Colonic mucosa (tissue), 4 donors: ENCODE measurements at places on chromosomes 11 and 22. TPM values are rescaled to one million over a fixed set of nuclear protein-coding genes. Genes with fewer than 3 reads are reported as not detected.

DNA sequence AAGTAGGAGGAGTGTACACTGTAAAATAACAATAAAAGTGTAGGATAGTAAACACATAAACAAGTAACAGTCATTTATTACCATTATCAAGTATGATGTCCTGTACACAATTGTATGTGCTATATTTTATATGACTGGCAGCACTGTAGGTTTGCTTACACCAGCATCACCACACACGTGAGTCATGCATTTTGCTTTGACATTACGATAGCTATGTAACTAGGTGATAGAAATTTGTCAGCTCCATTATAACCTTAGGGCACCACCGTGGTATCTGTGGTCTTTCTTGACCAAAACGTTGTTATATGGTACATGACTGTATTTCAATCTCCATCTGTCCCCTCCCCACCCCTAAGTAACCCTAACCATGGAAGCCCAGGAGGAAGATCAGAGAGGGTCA, 1.1 kb downstream of the DNAL4 start:
- H3K4me3 ChIP-seq, result peak overlapping the region; percentile 87
- peaks cover 5% of the 10 kb centered on the region for H3K4me1 ChIP-seq
- no peaks in the 10 kb centered on the region for H3K36me3 ChIP-seq

Gene OR8B3
- not detected for total RNA-seq

Gene KCNJ4
- not detected for total RNA-seq

GRCh38 chr11:120746376-120746775, 234.8 kb downstream of the GRIK4 start:
- H3K27me3 ChIP-seq, result no peaks in the 10 kb centered on the region
- H3K4me3 ChIP-seq, result no peak overlapping the region
- DNase-seq, result no peak
- H3K27ac ChIP-seq, result no peak overlapping the region
- H3K4me1 ChIP-seq, result no peaks in the 10 kb centered on the region
- H3K36me3 ChIP-seq, result no peaks in the 10 kb centered on the region

Gene SNRPD3
- 71.4 TPM for total RNA-seq
